CD4-positive, alpha-beta T cell treated with Interleukin-10 for 1 hour (primary cell): ENCODE measurements at places on chromosomes 6 and 20.

DNA sequence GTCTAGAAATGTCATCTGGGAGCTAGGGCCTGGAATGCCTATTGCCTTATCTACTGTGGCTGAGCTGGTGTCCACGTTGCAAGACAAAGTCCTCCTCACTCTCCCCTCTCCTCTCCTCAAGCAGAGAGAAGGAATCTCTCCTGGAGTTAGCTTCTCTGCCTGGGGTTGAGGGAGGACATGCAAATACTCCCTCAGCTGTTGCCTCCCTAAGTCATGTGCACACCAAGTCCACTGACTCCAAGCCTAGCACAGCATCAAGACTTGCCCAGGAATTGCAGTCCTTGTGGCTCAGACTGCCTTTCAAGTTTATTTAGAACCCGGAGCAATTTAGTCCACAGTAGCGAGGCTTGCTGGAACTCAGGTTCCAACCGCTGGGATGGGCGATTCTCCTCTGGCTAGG lies 38.0 kb upstream of the SCP2D1 start:
- DNase-seq: no peak

DNA sequence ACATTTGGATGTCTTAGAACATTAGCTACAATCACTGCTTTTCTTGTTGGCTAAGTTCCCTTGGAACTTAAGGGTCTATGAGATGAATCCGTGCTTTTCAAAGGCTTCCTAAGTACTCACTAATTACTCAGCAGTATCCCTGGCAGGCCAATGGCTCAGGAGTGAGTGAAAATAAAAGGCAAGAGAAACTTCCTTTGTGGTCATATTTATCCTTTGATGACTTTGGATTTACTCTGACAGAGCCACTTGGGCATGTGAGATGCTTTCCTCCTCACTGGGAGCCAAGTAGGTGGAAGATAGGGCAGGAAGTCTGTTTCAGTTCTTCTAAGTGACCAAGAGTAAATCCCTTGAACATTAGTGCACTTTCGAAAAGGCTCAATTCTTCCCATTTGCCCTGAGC lies 224.3 kb upstream of the FOXA2 start:
- no peak for DNase-seq

DNA sequence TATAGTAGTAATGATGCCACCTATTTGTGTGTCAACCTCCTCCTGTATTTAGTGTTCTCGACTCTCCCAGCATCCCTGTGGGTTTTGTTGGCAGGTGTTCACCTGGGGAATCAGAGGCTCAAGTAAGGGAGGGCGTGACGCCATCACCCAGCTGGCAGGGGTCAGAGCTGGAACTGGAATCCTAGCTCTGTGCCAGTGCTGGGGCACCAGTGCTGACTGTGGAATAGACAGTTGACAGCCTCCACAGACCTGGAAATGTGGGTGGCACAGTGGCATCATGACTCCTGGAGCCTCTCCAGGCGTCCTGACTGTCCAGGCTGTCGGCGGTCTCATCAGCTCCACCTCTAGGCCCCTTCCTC lies 102.8 kb downstream of the SYCP2 start:
- DNase-seq: no peak

GRCh38 chr20:11001764-11002540 lies 328.2 kb upstream of the JAG1 start:
- DNase-seq: no peak

GRCh38 chr20:25457886-25458680 lies 50.6 kb downstream of the GINS1 start:
- DNase-seq: no peak

DNA sequence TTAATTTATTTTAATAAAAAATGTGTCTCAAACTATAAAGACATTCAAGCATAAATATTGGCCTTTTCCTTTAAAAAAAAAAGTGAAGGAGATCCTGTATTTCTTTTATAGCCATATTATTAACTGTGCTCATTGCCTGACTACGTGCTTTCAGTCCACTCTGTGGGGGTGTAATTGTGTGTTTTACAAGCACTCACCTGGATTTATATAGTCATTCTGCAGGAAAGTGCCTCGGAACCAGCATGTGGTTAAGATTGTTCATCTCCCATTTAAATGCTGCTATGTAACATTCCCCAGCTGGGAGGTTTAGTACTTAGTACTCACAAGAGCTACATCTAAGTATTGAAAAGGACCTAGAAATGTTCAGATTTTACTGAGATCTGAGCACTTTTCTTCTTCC lies 47.9 kb upstream of the SLC22A16 start:
- DNase-seq: no peak

- DNase-seq: no peak
These were observed 6.1 kb downstream of the RAMACL start for GRCh38 chr6:166580076-166581050.

GRCh38 chr6:20367743-20368485 lies 33.8 kb upstream of the E2F3 start:
- DNase-seq: no peak

DNA sequence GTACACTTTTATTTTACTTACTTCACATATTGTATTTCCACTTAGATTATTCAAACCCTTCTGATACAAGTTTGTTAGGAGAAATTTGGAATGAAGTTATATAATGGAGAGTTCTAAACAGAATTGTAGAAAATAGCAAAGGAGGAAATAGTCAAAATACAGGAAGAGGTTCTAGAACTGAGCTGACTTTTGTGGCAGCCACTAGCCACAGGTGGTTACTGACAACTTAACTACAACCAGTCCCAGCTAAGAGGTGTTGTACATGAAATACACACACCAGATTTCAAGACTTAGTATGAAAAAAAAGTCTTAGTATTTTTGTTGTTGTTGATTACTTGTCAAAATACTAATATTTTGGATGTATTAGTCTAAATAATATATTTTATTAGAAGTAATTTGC lies 727.4 kb upstream of the CITED2 start:
- no peak for DNase-seq

DNA sequence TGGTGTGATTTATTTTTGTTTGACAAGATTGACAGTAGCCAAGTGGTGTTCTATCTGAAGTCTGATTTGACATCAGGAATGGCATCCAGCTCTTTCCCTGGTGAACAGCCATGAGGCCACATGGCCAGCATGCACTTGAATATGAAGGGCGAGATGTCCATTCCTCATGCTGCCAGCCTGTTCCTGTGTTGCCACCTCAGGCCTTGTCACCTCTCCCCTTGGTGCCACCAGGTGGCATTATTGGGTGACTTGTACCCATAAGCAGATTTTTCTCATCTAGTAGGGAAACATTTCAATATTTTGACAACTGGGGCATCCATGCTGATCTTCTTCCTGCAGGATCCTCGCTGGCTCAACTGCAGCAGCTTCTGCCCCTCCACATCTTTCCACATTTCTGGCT lies 199.1 kb downstream of the ERMARD start:
- peak; percentile 37 for DNase-seq

DNA sequence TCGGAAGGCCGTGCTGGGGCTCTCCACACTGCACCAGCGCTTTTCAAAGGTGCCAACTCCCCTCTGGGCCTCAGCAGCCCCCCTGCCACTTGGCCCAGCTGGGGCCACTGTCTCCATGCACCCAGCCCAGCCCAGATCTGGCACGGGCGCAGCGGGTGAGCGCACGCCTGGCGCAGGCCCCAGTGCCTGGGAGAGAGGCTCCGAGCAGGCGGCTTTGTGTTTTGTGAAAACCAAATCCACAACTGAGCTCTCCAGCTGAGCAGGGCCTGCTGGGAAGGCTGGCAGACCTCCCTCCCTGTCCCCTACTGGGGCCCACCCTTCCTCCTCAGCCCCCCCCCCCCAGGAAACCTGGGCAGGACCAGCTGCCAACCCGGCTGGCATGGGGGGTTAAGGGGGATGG lies 17.0 kb downstream of the MDGA1 start:
- DNase-seq: no peak

- no peak for DNase-seq
These were observed 79.2 kb upstream of the LY86 start for GRCh38 chr6:6509284-6509683.

- DNase-seq: no peak
These were observed 144.2 kb downstream of the CARMIL1 start for GRCh38 chr6:25423358-25423757.
